ENCODE measurements at places on chromosomes 6 and 20. TPM values are rescaled to one million over a fixed set of nuclear protein-coding genes. Genes with fewer than 3 reads are reported as not detected.

Gene BPIFB1
- not detected for polyA plus RNA-seq

DNA sequence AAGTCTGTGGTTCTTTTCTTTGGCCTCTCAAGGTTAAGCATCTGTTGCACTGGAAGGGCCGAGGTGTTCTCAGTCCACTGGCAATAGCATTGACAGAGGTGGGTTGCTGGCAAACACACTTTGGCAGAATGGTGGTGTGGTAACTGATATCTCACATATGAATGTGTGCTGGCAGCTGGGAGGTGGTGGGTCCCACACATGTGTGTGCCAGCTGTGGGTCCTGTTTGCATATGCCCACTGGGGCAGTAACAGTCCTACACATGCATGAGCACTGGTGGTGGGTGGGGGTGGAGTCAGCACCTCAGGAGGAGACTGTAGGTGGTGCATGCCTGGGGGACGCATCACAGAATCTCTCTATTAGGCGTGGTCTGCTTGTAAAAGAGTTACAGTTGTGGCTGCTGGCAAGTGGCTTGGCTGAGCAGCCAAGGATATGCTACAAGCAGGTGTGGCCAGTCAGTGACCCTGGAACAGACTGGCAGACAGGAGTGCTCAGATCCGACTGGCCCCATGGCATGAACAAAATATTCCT lies 934.3 kb downstream of the GRIK2 start:
- DNase-seq, result no peak
- no peaks in the 10 kb centered on the region for H3K36me3 ChIP-seq
- H3K4me1 ChIP-seq, result no peaks in the 10 kb centered on the region
- H3K27ac ChIP-seq, result no peak overlapping the region
- no peak overlapping the region for H3K4me3 ChIP-seq

- H3K4me1 ChIP-seq, result no peaks in the 10 kb centered on the region
- H3K27ac ChIP-seq, result no peak overlapping the region
- DNase-seq, result no peak
- no peak overlapping the region for H3K4me3 ChIP-seq
- H3K27me3 ChIP-seq, result no peaks in the 10 kb centered on the region
These were observed 10.9 kb upstream of the ANKEF1 start for GRCh38 chr20:10023911-10024310.

Gene SGK2
- 13.2 TPM for polyA plus RNA-seq

Gene PPP1R3G
- polyA plus RNA-seq, result 1.4 TPM

DNA sequence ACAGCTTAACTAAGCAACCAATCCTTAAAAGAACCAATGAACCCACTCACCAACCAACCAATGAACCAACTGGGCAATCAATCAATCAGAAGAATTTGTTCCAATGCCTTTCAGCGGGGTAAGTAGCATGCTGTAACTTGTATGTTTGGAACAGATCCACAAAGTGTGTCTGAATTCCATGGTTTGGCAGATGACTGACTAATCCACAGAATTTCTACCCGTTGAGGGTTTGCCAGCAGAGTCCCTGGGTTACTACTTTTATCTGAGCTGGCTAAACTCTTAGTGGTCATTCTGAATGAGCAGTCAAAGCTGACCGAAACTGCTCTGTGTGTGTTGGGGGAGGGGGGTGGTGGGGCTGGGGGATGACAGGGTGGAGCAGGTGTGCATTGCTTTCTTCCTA lies 125.0 kb upstream of the JAG1 start:
- H3K4me1 ChIP-seq, result no peaks in the 10 kb centered on the region
- no peak overlapping the region for H3K4me3 ChIP-seq
- H3K36me3 ChIP-seq, result no peaks in the 10 kb centered on the region

- no peaks in the 10 kb centered on the region for H3K27me3 ChIP-seq
- no peak overlapping the region for H3K27ac ChIP-seq
- no peak for DNase-seq
- H3K36me3 ChIP-seq, result no peaks in the 10 kb centered on the region
These were observed 38.2 kb downstream of the HLA-A start for GRCh38 chr6:29980511-29980910.

Gene ANKEF1
- 6.2 TPM for polyA plus RNA-seq

GRCh38 chr6:163602851-163603250 lies 188.3 kb downstream of the QKI start:
- no peak overlapping the region for H3K27ac ChIP-seq
- no peak overlapping the region for H3K4me3 ChIP-seq
- no peak for DNase-seq
- no peaks in the 10 kb centered on the region for H3K4me1 ChIP-seq
- H3K36me3 ChIP-seq, result no peaks in the 10 kb centered on the region

DNA sequence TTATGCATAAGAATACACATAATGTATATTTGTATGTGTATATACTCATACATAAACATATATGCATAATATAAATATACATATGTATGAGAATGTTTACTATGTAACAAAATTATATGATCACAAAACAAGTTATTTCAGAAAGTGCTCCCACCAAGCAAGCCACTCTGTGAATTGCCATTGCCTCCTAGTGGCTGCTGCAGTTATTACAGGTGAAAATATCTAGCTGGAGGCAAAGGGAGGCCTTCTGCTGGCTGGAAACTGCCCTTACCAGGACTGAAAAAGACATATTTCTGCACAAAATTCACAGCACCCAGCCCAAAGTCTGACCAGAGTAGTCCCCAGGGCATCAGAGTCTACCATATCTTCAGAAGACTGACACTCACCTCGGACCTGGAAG lies 14.4 kb upstream of the ADAM33 start:
- no peak overlapping the region for H3K4me3 ChIP-seq
- H3K27ac ChIP-seq, result no peak overlapping the region

Gene GSTA3
- 1.9 TPM for polyA plus RNA-seq

Gene PPIL6
- polyA plus RNA-seq, result 7.5 TPM

DNA sequence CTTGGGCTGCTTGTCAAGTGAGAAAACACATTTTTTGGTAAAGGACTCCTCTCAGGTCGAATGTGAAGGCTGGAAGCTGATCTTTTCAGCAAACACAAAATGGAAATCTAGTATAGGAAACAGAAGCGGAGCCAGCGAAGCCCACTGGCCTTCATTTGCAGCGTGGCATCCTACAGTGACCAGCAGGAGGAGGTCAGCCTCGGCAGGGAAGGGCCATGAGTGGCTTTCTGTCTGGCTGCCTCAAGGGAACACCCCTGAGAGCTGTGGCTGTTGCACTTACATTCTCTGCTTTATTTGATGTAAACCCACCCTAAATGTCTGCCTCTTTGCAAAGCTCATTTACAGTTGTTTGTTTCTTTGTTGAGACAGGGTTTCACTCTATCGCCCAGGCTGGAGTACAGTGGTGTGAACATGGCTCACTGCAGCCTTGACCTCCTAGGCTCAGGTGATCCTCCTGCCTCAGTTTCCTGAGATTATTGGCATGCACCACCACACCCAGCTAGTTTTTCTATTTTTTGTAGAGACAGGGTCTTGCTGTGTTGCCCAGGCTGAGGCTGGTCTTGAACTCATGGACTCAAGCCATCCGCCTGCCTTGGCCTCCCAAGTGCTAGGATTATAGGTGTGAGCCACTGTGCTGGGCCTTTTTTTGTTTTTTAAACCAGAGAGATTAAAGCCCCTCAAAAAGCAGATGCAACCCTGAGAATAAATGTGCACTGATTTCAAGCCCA lies 322.0 kb upstream of the SOX4 start:
- no peaks in the 10 kb centered on the region for H3K36me3 ChIP-seq
- DNase-seq, result no peak
- no peaks in the 10 kb centered on the region for H3K4me1 ChIP-seq
- no peak overlapping the region for H3K27ac ChIP-seq
- H3K27me3 ChIP-seq, result no peaks in the 10 kb centered on the region
- H3K4me3 ChIP-seq, result no peak overlapping the region

Gene ACSS1
- polyA plus RNA-seq, result 42.7 TPM

- H3K4me1 ChIP-seq, result no peaks in the 10 kb centered on the region
- H3K4me3 ChIP-seq, result no peak overlapping the region
- H3K27ac ChIP-seq, result no peak overlapping the region
- H3K27me3 ChIP-seq, result no peaks in the 10 kb centered on the region
These were observed 281.9 kb downstream of the PKHD1 start for GRCh38 chr6:51805517-51805916.

DNA sequence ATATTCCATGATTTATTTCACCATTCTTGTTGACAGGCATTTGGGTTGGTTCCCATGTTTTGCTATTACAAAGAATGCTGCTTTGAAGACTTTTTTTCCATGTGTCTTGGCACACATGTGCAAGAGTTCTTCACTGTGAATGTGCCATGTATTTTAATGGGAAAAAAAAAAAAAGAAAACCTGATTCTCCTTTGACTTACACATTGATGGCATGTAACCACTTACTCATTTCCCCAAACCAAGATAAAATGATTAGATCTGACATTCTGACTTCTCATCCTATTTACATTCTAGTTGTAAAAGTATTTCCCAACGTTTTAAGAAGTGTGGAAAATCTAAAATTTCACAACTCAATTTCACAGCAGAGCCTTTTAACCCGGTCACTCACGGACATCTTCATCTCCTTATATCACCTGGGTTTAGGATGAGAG lies 4.4 kb downstream of the CAP2 start:
- no peak overlapping the region for H3K27ac ChIP-seq
- H3K4me3 ChIP-seq, result no peak overlapping the region
- H3K27me3 ChIP-seq, result no peaks in the 10 kb centered on the region
- peaks cover 6% of the 10 kb centered on the region for H3K4me1 ChIP-seq

DNA sequence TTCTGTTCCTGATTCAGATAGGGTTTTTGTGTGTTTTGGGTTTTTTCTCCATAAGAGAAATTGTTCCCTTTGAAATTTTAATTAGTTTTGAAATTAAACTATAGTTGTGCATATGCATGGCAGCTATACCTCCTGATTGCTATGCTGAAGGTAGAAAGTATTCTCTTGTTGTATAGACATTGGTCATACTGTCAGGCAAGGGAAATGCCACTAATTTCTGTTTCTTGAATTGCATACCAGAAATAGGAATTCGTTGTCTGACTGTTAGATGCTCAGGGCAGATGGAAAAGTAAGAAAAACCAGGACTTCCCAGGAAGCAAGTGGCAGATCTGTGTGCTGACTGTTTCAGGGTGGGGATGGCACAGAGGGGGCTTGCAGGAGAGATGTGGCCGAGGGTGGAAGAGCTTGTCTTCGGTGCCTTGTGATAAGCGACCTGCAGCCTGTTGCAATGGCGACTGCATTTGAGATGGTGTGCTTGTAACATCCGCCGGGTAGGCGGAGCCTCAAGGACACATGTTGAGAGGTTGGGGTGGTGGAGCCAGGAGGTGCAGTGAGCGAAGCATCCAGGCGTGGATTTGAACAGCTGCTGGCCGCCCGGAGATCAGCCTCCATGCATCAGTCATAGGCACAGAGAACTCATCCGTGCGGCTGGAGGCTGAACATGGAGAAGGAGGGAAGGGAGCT lies 42.8 kb downstream of the RREB1 start:
- H3K36me3 ChIP-seq, result no peaks in the 10 kb centered on the region
- no peak for DNase-seq
- peaks cover 49% of the 10 kb centered on the region for H3K4me1 ChIP-seq

DNA sequence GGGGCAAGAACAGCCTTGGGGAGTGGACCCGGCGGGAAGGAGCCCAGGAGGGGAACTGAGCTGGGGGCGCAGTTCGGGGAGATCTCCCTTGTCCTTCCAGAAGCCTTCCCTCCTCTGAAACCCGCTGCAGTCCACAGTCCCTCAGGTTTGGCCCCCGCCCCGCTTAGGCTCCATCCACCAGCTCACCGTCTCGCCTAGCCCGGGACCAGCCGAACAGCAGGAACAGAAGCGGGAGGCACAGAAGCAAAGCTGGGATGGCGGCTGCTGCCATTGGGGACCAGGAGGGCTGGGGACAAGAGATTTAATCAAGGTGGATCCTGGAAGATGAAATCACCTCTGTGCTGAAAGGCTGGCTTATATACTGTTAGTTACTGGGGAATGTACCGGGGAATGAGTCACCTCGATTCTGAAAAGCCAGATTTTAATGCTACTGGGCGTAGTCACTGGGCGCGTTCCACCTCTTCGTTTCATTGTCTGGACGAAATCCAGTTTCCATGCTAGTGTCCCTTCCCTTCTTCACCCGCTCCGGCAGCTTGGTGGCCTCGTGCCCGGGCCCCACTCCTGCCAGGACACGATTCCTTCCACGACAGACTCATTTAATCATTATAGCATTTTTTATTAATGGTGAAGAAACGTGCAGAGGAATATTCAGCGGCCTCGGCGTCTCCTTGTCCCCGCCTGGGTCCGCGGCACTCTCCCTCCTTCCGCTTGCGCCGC lies at the start of gene RAET1L:
TSS of gene RAET1L (minus strand) at position 332 of the 717 bp plus-strand sequence. CDS start at position 271, 61 bp downstream.
- DNase-seq, result no peak
- H3K36me3 ChIP-seq, result no peaks in the 10 kb centered on the region
- peak within 1 kb of the TSS; percentile 16 for H3K4me3 ChIP-seq

Gene TREM1
- 0.44 TPM for polyA plus RNA-seq

Gene SLC22A3
- 24.9 TPM for polyA plus RNA-seq

Gene PAX1
- not detected for polyA plus RNA-seq

DNA sequence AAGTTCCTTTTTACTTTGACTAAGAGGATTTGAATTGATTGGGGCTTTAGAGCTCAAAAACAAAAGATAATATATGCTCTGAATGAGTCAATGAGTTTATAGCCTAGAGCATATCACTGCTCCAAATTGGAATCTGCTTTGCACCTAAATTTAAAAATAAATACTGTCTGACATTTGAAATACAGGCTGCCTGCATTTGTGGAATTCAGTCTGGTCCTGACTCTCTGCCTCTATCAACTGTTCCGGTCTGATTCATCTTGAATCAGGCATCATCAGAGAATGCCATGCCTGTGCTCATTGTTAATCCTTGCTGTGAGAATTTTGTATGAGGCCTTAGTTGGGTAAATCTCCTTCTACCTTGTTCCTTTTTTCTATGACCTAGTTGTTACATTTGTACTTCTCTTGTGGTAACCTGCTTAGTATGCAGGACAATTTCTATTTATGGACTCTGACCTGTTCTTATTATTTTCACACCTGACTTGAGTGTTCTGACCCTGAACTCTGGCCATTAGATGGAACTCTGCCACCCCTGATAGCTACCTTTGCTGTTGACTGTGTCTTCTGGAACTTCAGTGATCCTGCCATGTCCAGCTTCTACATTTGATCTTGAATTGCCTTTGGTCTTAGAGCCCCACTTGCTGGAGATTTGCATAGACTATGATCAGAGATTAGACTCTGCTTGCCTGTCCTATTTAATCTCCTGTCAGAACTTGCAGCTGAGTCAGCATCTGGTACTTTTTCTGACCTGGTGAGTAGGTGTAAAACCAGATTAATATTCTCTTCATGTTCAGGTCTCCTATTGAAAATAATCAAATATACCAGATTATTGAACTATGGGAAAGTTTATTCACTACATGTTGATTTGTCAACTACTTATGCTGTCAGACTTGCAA lies 442.7 kb upstream of the HS3ST5 start:
- no peak overlapping the region for H3K27ac ChIP-seq
- H3K4me3 ChIP-seq, result no peak overlapping the region
- no peak for DNase-seq
- no peaks in the 10 kb centered on the region for H3K27me3 ChIP-seq
- H3K4me1 ChIP-seq, result no peaks in the 10 kb centered on the region

Gene IDH3B
- polyA plus RNA-seq, result 115 TPM
